Brain pericyte (primary cell): ENCODE measurements at places on chromosomes 4 and X.

DNA sequence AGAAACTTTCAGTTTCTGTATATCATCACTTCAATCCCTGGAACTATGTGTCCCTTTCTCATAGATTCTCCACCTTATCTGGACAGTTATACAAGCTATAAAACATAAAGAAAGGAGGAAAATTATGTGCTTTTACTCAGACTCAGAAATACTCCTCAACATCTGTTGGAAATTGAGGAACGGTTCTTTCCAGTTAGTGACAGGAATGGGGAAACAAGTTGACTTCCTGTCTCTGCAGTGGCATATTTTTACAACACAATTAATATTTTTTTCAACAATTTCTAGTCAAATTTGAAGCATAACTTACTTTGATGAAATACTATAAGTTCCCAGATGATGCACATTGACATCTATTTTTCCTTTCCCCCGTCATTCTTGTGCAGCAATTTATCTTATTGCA, 27.9 kb downstream of the ABHD18 start:
- DNase-seq = no peak

GRCh38 chr4:161522031-161522430, 641.8 kb downstream of the FSTL5 start:
- peak; percentile 13 for DNase-seq

DNA sequence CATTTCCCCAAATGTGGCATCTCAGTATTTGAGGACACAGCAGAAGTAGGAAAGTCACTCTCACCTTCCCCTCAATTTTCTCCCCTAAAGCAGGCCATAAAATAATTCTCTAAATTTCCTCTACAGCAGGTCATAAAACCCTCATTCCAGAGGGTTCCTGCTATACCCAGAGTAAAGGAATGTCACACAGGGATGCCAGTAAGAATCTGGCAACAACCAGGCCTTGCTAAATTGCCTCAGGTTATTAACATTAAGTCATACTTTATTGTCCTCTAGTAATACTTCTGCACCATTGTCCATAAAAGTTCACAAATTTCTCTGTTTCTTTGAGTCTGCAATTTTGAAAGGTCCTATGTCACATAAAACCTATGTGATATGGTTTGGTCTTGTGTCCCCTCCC, 685.7 kb upstream of the SLIT2 start:
- DNase-seq = no peak

DNA sequence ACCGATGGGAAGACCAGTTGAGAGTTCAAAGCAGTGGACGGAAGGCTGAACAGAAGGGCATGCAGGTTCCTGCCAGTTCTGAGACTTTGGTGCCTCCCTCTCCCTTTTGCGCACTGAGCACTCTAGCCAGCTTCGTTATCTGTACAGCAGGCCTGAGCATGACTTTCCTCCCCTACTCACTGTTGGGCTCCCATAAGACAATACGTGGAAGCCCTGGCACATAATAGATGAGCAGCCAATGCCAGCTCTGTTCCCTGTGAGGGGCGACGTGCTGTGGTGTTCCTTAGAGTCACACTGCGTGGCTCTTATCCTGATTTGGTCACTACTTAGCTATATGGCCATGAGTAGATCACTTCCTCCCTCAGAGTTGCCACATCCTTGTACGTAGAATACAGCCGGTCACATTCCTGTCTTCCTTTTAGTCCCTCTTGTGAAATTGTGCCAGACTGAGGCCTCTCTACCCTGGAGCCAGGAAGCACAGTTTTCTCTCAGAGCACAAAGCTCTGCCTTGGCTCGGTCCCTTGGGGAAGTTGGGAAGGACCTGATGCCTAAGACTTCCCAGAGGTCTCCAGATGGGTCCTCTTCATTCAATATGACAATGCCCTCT, 160.4 kb upstream of the MAMLD1 start:
- no peak for DNase-seq

- DNase-seq = no peak
These were observed 76.2 kb upstream of the EOLA2 start for GRCh38 chrX:150014525-150014924.

DNA sequence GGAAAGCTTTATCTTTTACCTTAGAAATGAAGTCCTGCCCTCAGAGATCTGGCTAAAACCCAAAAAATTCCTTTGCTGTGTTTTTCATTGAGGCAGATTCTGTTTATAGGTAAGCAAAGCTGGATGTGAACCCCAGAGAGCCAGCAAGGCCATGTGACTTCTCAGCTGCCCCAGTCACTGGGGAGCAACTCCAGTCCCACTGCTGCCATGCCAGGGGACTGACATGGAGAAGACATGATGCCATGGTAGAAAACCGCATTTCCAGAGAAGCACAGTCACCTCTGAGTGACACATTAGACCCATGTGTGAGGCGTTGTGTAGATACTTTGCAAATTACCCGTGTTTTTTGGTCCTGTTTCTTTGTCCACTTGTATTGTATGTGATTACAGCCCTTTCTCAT, 45.4 kb downstream of the PTTG2 start:
- no peak for DNase-seq

DNA sequence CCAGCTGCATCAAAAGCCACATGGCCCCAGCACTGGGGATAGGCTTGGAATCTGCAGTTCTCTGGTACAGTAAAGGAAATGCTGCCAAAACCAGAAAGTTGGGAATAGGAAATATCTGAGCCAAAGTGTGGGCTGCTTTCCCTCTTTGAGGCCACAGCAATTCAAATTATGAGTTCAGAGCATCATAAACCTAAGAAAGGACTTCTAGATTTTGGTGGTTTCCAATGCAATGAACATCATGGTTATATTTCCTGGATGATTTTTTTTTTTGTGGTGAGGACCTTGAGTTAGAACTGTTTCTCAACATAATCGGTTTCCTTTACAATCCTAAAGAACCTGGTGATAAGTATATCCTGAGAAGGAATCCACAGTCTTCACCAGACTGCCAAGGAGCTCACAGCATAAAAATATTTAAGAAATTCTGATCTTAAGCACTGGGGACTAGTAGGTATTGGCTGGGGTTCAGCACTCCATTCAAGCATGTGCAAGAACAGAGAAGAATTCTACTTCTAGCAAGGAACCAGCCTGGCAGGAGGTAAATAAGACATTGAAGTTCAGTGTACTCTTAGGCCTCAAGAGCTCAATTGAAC, 29.8 kb upstream of the ARHGAP24 start:
- no peak for DNase-seq

DNA sequence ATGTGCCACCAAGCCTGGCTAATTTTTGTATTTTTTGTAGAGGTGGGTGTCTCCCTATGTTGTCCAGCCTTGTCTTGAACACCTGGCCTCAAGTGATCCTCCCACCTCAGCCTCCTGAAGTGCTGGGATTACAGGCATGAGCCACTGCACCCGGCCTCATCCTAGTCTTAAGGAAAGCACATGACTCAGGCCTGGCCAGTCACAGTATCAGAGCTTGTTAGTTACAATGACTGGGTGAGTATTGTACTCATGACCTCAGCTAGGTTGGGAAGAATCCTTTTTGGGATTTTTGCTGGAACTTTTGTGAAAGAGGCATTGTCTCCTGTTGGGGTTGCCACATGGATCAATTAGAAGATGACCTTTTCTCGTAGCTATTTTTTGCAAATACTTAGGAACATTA, 292.8 kb downstream of the RAPGEF2 start:
- no peak for DNase-seq

DNA sequence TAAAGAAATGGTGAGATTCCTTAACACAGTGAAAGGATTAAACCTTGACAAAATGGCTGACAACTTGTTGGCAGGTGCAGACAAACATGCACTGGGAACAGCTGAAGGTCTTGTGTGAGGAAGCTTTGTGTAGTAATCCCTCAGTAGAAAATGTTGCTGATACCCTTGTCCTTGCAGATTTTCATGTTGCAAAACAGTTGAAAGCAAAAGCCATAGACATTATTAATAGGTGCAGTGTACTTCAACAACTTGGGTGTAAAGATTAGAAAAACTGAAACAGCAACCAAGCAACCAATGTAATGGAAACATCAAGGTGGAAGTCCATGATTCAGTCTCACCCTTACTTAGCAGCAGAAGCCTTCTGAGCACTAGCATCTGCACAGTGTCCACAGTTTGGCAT, 29.8 kb downstream of the UGT2B7 start:
- no peak for DNase-seq

DNA sequence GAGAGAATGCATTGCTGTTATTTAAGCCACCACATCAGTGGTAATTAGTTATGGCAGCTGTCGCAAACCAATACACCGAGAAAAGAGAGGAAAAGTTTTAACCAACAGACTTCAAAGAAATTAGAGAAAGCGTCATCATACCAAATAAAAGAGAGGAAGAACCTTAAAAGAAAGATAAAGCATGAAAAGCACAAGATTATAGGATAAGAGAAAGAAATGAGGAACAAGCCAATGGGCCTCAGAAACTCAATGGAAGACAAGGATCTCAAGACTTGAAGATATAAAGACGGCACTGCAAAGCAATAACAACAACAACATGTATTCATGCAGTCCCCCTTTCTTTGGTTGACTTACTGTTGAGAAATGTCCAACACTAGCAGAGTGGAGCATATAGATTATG, 22.8 kb upstream of the ASMTL start:
- no peak for DNase-seq

GRCh38 chr4:172134521-172134920, 321.3 kb downstream of the GALNTL6 start:
- DNase-seq = no peak

GRCh38 chr4:164571593-164572390, 182.1 kb upstream of the SMIM31 start:
- DNase-seq = no peak

GRCh38 chr4:52555356-52555716, 103.8 kb downstream of the USP46 start:
- DNase-seq = no peak

DNA sequence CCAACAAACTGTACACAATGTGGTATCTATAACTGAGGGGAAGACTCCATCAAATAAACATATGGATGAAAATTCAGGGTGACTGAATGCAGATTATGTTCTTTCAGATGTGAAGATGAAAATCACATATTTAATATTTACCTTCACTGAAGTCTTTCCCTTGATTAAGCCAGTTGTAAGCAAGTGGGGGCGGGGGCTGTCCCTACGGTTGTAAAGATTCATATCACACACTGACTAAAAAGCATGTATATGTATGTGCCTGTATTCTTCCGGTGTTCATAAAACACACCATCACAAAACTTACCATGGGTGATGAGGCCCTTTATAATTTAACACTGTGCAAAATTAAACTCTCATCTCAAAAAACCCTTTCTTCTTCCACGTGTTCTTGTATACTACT, 1.3 kb downstream of the TAB3 start:
- DNase-seq = no peak

DNA sequence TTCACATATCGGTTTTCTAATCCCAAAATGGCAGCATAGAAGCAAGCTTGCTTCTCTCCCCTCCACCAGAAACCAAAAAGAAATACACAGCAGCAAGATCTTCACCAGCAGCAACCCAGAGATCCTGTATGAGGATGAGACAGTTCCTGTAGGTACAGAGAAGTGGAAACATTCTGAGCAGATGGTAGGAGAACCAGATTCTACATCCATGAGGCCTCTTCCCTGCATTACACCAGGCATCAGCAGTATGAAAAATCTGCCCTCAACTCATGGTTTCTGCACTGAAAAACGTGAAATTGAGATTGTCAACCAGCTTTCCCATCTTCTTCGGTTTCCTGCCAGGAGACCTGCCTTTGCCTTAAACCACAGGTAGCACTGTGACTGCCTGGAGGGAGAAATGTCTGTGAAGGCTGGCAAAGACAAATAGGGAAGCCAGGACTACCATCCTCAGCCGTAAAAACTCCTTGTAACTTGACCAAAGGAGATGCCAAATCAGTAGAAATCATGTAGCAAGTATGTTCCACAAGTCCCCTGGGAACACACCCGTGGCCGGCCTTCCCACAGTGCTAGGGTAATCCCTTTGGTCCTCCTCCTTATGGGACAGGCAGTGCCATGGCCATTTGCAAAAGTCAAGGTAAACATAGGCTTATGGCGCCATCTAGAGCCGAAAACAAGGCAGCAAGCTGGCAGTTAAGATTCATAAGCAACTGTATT, 24.0 kb upstream of the MTHFD2L start:
- peak; percentile 63 for DNase-seq

- peak; percentile 20 for DNase-seq
These were observed 64.8 kb upstream of the STOX2 start for GRCh38 chr4:183840311-183840710.

DNA sequence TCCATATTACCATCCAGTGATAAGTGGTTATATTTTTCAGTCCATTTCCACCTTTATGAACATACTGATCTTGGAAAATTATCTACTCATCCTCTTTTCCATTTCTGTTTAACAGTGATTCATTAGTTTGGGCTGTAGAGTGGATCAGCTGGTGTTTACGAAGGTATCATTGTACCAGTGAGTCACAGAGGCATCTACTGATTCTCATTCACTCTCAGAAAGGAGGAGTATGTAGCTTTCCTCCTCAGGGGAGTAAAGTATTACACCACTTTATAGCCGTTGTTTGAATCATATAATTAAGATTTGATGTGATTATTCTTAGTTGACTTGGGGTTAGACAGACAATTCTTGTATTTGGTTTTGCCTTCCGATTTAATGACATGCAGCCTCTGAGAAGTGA, 74.7 kb downstream of the GALNT7 start:
- no peak for DNase-seq

DNA sequence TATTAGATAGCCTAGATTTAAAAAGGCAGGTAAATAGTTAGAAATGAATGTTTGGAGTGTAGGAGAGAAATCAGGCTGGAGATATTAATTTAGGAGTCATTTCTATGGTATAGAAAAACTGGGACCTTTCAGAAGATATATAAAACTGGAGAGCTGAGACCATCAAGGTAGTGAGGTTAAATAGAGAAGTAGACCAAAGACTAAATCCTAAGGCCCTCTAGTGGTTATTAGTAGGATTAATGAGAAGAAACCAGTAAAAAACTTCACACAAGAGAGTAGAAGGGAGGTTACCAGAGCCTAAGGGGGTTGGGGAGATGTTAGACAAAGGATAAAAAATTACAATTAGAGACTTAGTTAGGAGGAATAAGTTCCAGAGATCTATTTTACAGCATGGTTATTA, 351.0 kb upstream of the SPANXN1 start:
- DNase-seq = no peak

GRCh38 chr4:123398066-123398852, 1.7 kb downstream of the SPRY1 start:
- no peak for DNase-seq

DNA sequence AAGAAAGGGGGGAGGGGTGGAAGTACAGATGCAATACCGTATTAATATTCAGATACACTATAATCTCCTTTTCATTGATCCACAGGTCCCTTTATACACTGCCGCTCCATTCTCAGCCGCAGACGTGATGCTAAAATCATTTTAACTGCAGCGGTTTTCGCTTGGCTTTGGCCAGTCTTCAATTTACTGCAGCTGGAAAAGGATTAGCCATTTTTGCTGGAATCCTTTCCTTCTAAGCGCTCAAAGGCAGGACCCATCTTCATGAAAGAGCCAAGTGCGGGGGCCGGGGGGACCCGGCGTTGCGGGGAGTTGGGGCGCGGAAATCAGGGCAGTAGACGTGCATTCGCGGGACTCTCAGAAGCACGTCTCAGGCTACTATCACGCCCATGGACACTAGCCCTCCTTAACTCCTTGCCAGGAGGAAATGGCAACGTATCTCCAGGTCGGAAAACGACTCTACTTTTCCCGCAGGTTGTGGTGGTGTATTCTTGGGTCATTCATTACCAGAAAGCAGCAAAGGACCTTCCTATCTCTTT, 1.7 kb upstream of the PCDH10 start:
- DNase-seq = no peak

GRCh38 chr4:167893531-167893930, 198.8 kb upstream of the ANXA10 start:
- no peak for DNase-seq
